Stimulated activated CD4-positive, alpha-beta T cell treated with anti-CD3 and anti-CD28 coated beads, Interleukin-2, amount 100 ng/mL, for 24 hours (primary cell): ENCODE measurements at places on chromosomes 1 and 21.

GRCh38 chr1:41813755-41814745, 104.7 kb downstream of the HIVEP3 start:
- no peak for DNase-seq

GRCh38 chr1:23957096-23957495, 2.5 kb upstream of the PNRC2 start:
- DNase-seq, result no peak

DNA sequence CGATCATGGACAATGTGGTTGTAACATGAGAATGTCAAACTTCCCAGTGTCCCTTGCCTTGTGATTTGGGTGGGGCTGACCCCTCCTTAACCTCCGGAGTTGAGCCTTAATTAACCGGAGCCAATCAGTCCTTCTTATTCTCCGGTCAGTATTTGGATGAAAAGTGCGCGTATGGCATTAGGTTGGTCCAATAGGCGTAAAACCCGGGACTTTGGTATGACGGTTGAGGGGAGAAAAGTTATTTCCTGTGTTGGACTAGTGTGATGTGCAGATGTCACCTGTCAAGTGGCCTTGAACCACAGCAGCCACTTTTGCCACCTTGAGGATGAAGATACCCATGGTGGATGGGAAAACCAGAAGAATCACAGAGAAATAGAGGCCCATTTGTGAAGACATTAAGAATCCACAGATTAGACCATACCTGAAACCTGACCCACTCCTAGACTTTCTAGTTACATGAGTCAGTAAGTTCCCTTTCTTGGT, 5.1 kb downstream of the PAFAH2 start:
- DNase-seq, result no peak

DNA sequence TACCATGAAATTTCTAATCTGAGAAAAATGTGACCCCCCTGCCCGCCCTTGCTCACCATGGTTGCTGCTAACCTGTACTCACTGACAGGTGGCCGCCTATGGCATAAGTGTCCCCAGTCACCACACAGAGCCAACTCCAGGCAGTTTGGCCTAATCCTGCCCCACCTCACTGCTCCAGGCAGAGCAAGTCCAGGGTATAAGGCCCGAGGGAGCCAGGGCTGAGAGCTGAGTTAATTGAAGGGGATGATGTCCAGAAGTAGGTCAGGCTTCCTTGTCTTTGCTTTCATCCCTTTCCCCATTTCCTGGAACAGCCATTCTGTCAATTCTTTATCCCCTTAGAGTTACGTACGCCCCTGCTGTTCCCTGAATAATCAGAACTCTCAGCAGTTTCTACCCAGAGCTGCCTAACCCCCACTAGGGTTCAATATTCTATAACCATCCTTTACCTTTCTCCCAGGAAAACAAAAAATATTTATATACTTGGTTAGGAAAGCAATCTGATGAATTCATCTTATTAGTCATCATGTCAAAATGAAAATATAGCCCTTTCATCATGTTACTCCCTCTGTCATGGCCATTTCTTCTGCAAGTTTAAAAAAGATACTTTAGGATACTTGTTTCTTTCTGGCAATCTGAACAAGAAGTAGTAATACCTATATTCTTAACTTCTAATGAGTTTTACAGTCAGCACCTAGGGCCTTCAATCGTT, 29.4 kb upstream of the CD101 start:
- DNase-seq, result no peak

- DNase-seq, result no peak
Observed at GRCh38 chr1:203177470-203178039, 1.9 kb upstream of the MYBPH start.

DNA sequence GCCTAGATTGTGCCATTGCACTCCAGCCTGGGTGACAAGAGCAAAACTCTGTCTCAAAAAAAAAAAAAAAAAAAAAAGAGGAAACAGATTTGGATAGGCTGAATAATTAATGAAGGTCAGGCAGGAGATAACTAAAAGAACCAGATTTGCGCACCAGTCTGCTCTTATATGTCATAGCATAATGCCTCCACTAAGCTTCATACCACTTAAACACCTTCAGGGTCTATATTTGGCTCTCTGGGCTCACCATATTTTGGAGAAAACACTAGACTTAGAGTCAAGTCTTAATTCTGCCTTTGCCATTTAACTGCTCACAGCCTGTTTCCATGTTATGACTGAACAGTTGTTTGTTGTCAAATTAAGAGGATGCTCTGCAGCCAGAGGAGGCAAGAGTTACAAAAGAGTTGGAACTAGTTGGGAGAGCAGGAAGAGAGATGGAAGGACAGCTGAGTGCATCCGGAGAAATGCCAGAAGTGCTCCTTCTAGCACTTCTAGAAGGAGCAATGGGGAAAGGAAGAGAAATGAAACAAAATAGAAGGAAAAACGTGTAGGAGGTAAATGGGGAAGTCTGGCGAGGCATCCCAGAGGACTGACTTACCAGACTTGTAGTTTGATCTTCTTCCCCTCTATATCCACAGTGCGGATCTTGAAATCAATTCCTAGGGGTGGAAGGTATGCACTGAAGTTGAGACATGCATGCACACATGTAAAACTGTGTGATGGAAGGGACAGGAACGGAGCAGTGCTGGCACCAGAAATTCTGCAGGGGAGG, 1.8 kb downstream of the RAB13 start:
- no peak for DNase-seq

GRCh38 chr1:6408023-6408422, 11.7 kb downstream of the HES2 start:
- no peak for DNase-seq

DNA sequence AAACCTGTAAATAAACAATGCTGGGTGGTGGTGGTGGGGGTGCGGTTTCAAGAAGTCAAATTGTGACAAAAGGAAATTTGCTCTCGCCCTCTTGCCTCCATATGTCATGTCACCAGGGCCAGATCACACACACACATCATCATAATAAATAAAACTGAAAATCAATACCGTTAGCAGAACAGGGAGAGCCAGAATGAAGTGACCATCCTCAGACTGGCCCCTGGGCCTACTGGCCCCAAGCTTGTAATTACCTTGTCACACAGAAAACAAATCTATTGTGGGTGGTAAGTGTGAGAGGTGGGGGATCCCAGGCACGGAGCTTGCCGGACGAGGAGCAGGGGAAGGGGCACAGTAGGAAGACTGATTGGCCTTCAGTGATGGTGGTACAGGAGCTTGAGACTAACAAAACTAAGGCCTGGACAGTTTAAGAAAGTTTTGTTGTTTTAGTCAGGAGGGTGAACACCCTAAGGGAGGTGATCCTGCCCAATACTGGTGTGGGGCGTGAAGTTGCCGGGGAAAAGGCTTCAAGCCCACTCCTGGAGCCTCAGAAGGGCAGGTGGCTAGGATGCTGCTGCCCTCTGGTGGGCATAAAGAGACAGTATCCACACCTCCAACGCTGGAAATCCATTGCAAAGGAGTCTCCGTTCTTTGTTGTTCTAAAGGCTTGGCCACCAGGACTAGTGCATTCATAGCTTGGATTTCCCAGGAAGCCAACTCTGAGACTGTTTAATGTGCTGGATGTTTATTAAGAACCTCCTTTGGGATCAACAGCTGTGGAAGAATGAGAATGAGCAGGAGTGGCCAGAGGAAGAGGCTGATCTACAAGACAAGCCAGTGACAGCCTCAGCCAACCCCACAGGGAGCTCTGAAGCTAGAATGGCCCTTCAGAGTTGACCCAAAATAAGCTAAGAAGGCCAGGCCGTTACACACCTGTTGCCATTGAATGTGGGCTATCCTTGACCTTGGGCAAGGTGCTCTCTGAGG, 8.1 kb upstream of the C1orf216 start:
- peak; percentile 54 for DNase-seq

- DNase-seq, result no peak
Observed at GRCh38 chr1:212078826-212079225, 43.3 kb downstream of the DTL start.

DNA sequence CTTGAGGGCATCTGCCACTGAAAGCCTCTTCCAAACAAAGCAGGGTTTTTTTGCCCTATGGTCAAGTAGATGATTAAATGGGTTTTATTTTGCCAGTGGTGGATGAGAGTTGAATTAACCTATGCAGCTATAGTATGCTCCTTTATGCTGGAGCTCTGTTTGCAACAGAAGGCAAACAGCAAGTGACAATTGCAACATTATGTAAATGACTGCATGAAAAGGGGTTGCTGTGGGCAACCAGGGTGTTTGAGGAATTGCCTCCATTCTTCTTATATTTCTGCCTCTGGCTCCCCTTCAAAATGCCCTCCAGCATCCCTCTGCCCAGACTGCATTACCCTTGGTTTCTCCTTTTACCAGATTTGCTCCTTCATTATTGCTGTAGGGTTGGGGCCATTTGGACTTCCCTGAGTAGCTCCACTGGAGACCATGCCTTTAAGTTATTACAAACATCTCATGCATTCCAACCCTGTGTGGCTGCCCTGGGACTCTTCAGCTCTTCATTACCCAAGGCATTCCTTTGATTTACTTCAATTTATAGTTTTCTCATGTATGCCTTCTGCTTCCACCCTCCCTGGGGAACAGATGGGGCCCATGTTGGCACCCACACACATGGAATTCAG, 398.4 kb downstream of the PRDM2 start:
- DNase-seq, result no peak

- DNase-seq, result no peak
Observed at GRCh38 chr1:206786212-206786886, 14.1 kb upstream of the IL10 start.

- no peak for DNase-seq
Observed at GRCh38 chr1:156204686-156205085, 8.1 kb upstream of the PMF1 start.

DNA sequence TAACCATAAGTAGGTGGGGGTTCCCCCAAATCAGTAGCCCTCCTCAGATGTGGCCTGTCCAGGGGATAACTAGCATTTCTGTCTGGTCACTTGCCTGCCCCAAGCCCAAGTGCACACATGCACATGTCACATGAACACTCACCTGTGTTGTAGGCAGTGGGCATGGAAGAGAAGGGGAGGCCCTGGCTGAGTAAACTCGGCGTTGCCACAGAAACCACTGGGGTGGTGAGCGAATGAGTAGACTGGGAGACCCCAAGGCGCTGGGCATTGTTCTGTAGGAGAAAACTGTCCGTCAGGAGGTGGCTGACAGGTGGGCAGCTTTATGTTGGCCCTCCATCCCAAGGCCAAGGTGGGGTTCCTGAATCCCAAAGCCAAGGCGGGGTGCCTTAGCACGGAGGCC, 25.6 kb downstream of the MEF2D start:
- DNase-seq, result no peak

GRCh38 chr1:203295796-203296195, 9.5 kb upstream of the BTG2 start:
- DNase-seq, result no peak

GRCh38 chr1:91501523-91501851, 836 bp downstream of the CDC7 start:
- no peak for DNase-seq

DNA sequence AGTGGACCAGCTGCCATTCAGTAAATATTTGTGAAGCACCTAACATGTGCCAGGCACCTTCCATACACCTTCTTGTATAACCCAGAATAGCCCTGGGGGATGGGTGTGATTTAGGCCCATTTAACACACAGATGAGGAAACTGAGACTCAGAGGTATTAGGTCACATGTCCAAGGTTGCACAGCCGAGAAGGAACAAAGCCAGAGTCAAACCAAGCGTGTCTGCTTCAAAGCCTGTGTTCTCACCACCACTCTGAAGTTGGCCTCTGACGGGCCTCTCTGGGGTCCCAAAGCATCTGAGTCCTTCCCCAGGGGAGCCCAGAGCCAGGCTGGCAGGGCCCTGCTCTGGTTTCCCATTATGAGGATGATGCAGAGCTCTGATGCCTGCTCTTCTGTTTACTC, 65.1 kb downstream of the LACTBL1 start:
- no peak for DNase-seq

GRCh38 chr1:31273619-31274018, 23.0 kb downstream of the SNRNP40 start:
- DNase-seq, result no peak

GRCh38 chr1:198196630-198197029, 39.8 kb downstream of the NEK7 start:
- DNase-seq, result no peak

- DNase-seq, result no peak
Observed at GRCh38 chr1:34779962-34780361, 1.1 kb upstream of the GJB3 start.

DNA sequence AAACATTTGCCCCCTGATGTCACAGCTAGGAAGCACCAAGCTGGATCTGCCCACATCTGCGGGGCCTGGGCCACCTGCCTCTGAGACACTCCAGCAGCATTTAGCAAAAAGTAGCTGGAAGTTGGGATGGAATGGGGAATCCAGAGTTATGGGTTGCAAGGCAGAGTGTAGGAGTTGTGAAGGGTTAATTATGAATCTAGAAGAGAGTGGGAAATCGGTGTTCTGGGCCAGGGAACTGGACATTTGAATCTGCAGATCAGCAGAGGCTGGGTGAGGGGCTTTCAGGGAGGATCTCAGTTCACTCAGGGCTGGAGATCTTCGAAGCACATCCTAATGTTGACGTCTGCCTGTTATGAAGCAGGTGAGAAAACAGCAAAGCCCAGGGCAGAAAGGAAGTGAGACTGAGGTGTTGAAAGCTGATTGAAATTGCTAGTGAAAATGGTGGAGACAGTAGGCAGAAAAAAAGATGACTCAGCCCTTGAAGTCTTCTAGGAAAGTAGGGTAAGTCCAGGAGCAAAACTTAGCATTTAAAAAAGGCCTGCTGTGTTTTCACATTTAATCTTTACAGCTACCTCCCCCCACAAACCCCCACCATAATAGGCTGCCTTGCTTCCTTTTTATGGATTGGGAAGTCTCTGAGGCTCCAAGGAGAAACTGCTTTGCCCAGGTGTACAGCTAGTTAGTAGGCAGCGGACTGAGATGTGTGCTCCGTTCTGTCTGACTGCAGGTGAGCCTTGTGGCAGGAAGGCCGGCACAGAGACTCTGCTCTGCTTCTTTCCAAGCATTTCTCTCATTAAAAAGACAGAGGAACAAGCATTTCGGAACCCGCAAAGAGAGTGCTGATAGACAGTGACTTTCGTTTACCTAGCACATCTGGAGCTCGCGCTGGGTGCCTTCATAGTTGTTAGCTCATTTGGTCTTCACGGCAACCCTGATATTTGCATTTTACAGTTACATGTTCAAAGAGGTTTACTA, 7.2 kb downstream of the VANGL1 start:
- DNase-seq, result no peak

GRCh38 chr1:26545969-26546323, 16.4 kb downstream of the RPS6KA1 start:
- DNase-seq, result no peak

DNA sequence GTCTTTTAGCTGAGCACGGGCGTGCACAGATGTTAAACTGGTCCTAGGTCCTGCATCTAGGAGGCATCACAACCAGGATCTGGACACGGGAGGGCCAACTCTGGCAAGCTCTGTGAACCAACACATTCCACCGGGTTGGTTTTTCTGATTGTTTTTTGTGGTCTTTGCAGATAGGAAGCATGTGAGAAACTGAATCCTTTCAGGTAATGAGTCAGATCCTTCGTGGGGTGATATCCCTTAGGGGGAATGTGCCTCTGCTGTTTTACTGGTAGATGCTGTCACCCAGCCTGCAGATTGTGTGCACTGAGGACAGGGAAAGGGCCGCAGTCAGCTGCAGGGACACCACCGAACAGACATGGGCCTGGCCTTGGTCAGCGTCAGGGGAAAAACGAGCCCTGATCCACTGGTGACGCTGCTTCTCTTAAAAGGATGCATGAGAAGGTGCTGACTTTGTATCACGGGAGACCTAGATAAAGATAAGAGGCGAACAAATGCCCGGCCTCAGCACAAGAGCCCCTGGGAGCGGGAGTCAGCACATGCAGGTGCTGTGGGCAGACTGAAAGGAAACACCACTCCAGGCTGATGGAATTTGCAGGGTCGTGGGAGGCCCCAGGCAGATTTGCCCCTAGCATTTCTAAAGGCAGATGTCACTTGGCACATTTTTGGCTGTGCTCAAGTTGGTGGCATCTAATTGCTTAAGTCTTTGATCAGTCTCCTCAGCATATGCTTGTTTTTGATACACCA, 51.1 kb downstream of the DOP1B start:
- DNase-seq, result no peak
